ENCODE measurements at places on chromosomes 11 and 22. TPM values are rescaled to one million over a fixed set of nuclear protein-coding genes. Genes with fewer than 3 reads are reported as not detected.

ATXN10 gene
- total RNA-seq = 183 TPM

ACTN3 gene
- total RNA-seq = under 0.01 TPM

MYBPC3 gene
- total RNA-seq = not detected

MMP10 gene
- 10.3 TPM for total RNA-seq

MS4A12 gene
- total RNA-seq = not detected

CHADL gene
- total RNA-seq = 1.4 TPM

ASCC2 gene
- total RNA-seq = 29.4 TPM

TRIM29 gene
- 1,029 TPM for total RNA-seq

MAJIN gene
- total RNA-seq = not detected

THRSP gene
- total RNA-seq = not detected

ATG2A gene
- 6.2 TPM for total RNA-seq

SOX6 gene
- total RNA-seq = 2.5 TPM

TRIM51 gene
- total RNA-seq = not detected

Measured in nasal cavity respiratory epithelium epithelial cell of viscerocranial mucosa (primary cell).